ENCODE measurements at places on chromosomes 3 and 15.

DNA sequence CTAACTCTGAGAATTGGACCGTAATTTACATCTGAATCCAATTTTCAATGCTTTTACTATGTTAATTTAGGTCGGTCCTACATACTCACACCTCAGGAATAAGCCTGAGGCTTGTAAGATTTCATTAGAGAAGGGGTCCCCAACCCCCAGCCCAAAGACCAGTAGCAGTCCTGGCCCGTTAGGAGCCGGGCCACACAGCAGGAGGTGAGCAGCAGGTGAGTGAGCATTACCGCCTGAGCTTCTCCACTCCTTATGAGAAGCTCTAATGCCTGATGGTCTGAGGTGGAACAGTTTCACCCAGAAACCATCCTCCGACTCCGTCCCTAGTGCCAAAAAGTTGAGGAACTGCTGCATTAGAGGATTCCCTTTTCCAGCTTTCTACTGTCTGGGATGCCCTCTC is 757.3 kb downstream of the SI start:
- no peak for DNase-seq

DNA sequence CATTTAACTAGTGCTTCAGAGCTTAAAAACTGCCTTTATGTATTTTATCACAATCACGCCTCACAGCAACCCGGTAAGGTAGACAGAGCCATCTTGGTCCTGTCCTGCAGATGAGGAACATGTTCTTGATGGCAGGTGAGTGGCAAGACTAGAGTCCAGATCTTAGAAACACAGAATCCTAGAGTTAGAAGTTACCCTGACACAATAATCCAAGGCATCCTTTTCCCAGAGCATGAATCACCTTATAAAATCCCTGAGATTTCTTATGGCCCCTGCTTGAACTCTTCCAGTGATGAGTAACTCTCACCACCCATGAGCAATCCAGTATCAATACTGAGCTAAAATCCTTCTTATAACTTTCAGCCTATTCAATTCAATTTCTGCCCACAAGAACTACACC is 16.9 kb downstream of the POPDC2 start:
- no peak for DNase-seq

- DNase-seq, result no peak
These were observed 134.1 kb downstream of the MBNL1 start for GRCh38 chr3:152402695-152403451.

- no peak for DNase-seq
These were observed 317.8 kb upstream of the C2CD4B start for GRCh38 chr15:62482785-62483429.

DNA sequence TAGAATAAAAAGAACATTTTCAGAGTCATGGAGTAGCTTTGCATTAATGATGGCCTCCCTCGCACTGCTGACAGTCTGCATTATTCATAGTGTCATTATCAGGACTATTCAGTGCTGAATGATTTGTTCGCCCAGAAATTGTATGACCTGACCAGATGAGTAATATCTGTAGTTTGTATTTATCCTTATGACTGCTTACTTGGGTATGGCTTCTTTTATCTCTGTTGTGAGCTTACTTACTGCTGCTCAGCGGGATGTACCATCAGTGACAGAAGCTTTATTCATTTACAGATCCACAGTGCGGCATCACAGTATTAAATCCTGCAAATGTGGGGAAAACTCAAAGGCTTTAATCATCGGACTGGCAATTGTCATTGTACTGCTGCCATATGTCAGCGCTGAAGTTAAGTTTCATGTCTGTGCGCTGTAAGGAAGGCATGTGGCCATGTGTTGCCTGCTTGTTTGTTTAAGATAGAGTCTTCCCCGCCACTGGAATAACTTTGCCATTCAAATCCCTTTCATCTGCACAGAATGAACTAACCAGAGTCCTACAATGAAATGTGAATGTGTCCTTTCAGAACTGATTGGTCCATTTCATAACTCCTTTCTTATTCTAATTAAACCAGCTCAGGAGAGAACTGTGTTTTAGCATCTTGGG is 262.2 kb downstream of the CHL1 start:
- no peak for DNase-seq

DNA sequence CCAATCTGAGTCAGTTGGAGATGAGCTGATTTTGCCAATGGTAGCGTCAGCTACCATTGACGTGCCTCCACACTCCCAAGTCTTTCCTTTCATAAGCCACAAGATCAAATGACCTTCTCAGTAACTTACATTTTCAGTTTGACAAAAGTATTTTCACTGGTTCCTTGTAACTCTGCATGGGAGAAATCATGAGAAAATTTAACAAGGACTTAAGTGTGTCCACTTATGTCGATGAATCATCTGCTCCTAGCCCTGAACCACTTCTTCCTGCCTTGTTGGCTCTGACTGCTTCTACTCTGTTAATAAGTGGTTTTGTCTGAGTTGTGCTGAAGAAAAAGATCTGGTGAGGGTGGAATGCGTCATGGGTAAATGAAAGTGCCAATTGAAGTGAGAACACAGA is 101.2 kb downstream of the NFKBIZ start:
- no peak for DNase-seq

- no peak for DNase-seq
These were observed 12.3 kb upstream of the MFSD1 start for GRCh38 chr3:158789592-158789991.

- peak; percentile 64 for DNase-seq
These were observed 40.4 kb downstream of the DNAJB8 start for GRCh38 chr3:128426128-128426921.

GRCh38 chr15:43218908-43219706 is 1.7 kb downstream of the EPB42 start:
- DNase-seq, result no peak

GRCh38 chr3:194156095-194156494 is 20.1 kb downstream of the HES1 start:
- no peak for DNase-seq

- DNase-seq, result no peak
These were observed 215.2 kb upstream of the ROBO2 start for GRCh38 chr3:76824658-76825240.

DNA sequence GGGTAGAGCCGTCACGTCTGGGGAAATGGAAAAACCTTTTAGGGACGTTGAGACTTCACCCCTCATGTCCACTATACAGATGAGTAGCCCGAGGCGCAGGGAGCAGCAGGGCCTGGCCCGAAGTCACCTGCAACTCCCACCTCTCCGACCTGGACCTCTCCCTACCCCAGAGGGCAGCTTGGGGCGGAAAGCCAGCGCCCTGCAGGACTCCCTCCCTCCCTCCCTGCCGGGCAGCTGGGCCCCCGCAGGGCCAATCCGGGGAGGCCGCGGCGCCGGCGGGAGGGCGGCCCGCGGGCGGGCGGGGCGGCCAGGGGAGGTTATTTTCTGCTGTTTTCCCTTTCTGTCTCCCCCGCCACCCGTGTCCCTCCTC is 2.0 kb downstream of the WNT7A start:
- no peak for DNase-seq

DNA sequence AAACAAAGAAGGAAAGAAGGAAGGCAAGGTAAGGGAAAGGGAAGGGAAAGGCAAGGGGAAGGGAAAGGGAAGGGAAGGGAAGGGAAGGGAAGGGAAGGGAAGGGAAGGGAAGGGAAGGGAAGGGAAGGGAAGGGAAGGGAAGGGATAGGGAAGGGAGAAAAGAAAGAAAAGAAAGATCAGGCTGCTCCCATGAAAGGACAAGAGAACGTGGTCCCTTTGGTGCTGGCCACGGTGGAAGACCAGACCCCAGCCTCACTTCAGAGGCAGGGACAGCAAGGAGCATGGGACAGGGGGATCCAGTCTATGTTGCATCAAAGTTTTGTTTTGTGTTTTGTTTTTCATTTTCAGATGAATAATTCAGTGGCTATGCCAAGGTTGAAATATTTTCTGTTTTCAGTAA is 111.4 kb upstream of the IGF1R start:
- no peak for DNase-seq

GRCh38 chr15:84572231-84572630 is 28.6 kb upstream of the ZSCAN2 start:
- DNase-seq, result no peak

DNA sequence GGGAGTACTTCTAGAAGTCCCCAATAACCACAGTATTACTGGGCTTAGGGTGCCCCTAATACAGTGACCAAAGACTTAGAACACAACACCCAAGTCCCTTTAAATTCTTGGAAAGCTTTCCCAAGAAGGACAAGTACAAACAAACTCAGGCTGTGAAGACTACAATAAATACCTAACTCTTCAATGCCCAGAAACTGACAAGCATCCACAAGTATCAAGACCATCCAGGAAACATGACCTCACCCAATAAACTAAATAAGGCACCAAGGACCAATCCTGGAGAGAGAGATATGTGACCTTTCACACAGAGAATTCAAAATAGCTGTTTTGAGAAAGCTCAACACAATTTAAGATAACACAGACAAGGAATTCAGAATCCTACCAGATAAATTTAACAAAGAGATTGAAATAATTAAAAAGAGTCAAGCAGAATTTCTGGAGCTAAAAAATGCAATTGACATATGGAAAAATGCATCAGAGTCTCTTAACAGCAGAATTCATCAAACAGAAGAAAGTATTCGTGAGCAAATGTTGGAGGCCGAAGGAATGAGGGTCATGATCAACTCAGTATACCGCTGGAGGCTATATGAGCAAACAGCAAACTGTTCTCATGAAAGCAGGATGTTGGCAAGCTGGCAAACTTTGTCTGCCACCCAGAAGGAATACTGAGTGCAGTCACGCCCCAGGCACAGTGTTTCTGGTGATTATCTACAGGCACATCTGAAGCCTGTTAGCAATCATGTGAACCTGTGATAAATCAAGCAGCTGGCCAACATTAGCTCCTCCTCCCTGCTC is 87.0 kb upstream of the NECTIN3 start:
- no peak for DNase-seq

DNA sequence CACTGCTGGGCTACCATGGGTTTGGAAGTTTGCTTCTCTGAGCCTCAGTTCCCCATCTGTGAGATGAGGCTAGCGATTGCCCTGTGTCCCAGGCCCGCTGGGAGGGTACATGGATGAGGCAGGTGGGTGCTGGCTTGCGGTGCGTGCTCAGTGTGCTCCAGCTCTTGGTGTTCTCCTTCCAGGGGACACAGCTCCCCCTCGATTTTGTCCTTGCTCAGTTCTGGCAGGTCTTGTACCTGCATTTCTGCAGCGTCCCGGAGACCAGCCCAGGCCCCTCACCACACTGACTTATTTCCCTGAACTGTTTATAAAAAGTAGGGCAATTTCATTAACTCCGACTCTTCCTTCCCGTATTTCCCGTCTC is 95.4 kb downstream of the TBC1D2B start:
- DNase-seq, result no peak

GRCh38 chr3:177681156-177681555 is 483.9 kb upstream of the TBL1XR1 start:
- no peak for DNase-seq

GRCh38 chr15:31799715-31800321 is 230.5 kb upstream of the CHRNA7 start:
- DNase-seq, result no peak

DNA sequence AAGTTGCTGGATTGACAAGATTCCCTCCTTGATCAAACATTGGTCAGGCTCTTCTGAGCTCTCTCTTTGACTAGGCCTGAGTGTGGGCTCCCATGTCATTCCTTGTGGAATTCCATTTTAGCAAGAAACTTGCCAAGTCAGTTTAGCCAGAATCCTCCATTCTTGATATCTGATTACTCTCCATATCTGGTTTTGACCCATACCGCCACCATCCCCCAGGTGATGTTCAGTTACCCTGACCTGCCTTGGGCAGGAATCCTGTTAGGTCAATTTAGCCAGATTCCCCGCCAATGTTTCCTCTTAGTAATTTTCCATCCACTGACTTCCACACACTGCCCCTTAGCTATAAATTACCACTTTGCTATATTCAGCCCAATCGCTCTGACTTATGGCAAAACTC is 1.0 kb upstream of the PCCB start:
- DNase-seq, result no peak

- DNase-seq, result no peak
These were observed 297.2 kb downstream of the CADM2 start for GRCh38 chr3:85255949-85256348.

GRCh38 chr3:124584245-124584551 is 146.1 kb upstream of the UMPS start:
- DNase-seq, result no peak

- DNase-seq, result no peak
These were observed 117.9 kb downstream of the MEIS2 start for GRCh38 chr15:36982430-36982829.

DNA sequence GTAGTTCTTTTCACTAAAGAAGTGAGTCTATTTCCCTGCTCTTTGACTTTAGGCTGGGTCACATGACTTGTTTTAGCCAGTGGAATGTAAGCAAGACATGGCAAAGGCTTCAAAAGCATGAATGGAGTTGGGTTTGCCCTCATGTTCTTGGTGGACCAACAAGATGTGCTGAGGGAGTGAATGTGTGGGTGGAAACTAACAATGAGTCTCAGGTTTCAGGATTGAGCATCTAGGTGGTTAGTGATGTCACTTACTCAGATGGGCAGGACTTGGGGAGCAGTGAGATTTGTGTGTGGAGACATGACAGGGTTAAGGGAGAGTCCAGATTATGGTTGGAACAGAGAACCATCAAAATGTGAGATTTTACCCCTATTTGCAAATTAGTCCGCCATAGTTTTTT is 181.4 kb upstream of the UBE2E1 start:
- no peak for DNase-seq

- no peak for DNase-seq
These were observed 396.1 kb downstream of the VGLL3 start for GRCh38 chr3:86594838-86595237.

GRCh38 chr3:89488800-89489580 is 381.6 kb downstream of the EPHA3 start:
- DNase-seq, result no peak

- no peak for DNase-seq
These were observed 61.3 kb downstream of the TMCO5A start for GRCh38 chr15:37995461-37996347.

GRCh38 chr3:48137425-48137999 is 50.7 kb downstream of the CDC25A start:
- DNase-seq, result no peak

All from activated CD8-positive, alpha-beta memory T cell treated with anti-CD3 and anti-CD28 coated beads, Interleukin-2, amount 50 U/mL, for 4 hours (primary cell).